Activated T-helper 9 cell treated with anti-CD3 and anti-CD28 coated beads, Interleukin-2, amount 50 U/mL, for 16 hours (primary cell): ENCODE measurements at places on chromosomes 4 and X.

GRCh38 chr4:70505151-70505748 is 13.1 kb upstream of the AMTN start:
- peak; percentile 14 for DNase-seq

- DNase-seq, result no peak
These were observed 48.3 kb downstream of the USP9X start for GRCh38 chrX:41133551-41133950.

DNA sequence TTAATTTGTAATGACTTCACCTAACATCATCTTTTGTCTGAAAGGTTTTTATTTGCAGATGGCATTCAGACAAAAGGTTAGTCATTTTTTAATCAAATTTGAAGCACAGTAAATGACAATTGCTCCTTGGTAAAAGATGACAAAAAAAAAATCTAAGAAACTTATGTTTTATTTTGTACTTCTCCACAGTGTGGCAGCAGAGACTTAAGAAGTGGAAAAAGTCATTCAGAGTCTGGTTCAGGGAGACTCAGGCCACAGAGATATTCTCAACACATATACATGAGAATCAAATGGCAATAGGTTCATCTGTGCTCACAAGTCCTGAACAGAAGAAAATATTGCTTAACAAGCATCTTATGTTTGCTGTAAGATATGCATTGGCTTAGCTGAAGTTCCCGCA is 436.2 kb downstream of the KCNIP4 start:
- DNase-seq, result no peak

- no peak for DNase-seq
These were observed 28.2 kb downstream of the RAP1GDS1 start for GRCh38 chr4:98289375-98289774.

- no peak for DNase-seq
These were observed 65.9 kb downstream of the HHIP start for GRCh38 chr4:144711700-144712456.

DNA sequence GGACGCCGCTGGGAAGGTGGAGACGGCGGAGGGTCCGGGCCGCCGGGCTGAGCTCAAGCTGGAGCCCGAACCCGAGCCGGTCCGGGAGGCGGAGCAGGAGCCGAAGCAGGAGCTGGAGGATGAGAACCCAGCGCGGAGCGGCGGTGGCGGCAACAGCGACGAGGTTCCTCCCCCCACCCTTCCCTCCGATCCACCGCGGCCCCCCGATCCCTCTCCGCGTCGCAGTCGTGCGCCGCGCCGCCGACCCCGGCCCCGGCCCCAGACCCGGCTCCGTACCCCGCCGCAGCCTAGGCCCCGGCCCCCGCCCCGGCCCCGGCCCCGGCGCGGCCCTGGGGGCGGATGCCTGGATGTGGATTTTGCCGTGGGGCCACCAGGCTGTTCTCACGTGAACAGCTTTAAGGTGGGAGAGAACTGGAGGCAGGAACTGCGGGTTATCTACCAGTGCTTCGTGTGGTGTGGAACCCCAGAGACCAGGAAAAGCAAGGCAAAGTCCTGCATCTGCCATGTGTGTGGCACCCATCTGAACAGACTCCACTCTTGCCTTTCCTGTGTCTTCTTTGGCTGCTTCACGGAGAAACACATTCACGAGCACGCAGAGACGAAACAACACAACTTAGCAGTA is 483 bp downstream of the USP27X start:
- no peak for DNase-seq

DNA sequence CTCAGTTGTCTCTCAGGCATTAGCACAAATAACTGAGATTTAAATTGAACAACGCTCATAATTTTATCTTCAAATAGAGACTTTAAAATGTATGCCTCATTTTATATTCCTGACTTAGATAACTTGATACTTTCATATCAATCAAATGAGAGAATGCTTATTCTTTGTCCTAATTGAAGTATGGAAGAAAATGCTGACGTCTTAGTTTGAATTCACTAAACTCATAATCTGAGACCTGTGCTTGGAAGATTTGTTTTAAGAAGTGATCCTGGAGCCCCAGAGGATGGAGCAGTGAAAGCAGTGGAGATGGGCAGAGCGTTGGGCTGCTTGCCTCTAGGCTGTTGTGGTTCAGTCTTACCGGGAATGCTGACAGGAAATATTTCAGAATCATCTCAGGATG is 76.1 kb downstream of the ZNF518B start:
- no peak for DNase-seq

DNA sequence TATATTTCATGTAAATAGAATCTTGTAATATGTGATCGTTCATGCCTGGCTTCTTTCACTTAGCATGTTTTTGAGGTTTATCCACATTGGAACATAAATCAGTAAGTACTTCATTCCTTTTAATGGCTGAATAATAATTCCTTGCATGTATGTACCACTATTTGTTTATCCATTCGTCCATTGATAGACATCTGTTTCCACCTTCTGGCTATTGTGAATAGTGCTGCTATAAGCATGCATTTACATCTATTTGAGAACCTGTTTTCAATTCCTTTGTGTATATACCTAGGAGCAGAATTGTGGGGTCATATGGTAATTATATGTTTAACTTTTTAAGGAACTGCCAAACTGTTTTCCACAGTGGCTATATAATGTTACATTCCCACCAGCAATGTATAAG is 356.7 kb upstream of the DIPK2B start:
- DNase-seq, result no peak
